HTR-8/SVneo (cell line): ENCODE measurements at places on chromosomes 11 and 22.

DNA sequence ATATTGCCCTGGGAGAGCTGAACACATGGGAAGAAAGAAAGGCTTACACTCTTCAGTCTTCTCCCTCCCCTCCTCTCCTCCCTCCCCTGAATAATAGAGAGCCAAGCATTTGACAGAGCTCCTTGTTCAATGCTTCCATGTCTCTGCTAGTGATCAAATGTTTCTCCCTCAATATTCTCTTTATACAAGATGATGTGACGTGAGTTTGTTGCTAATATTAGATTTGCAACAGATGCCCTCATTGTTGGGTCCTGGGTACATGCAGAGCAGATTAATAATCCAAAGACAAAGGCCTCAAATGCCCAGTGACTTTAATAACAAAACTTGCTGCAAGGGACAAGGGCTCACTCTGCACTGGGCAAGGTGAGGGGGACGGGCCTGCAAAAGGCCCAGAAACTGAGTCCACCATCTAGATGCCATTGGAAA is 7.1 kb upstream of the ENDOD1 start:
- no peak for DNase-seq

- DNase-seq, result no peak
These were observed 782 bp upstream of the OSBPL5 start for GRCh38 chr11:3165916-3166267.

GRCh38 chr11:88169881-88170280 is 5.4 kb downstream of the RAB38 start:
- DNase-seq, result no peak

DNA sequence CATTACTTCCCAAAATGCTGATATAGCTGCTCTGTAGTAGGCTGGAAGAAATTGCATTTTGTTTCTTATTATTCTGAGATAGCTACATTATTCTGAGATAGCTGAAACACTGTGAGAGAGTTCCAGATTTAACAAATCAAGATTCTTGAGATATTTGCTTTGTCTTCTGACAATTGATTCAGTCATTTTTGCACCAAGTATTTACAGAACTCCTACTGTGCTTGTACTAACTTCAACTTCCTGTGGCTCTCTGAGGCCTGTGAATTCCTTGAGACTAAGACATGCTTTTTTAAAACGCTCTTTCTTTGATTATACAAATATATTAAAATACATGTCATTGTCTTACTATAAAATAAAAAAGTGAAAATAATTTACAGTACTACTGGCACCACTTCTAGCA is 52.7 kb downstream of the USP47 start:
- DNase-seq, result no peak

DNA sequence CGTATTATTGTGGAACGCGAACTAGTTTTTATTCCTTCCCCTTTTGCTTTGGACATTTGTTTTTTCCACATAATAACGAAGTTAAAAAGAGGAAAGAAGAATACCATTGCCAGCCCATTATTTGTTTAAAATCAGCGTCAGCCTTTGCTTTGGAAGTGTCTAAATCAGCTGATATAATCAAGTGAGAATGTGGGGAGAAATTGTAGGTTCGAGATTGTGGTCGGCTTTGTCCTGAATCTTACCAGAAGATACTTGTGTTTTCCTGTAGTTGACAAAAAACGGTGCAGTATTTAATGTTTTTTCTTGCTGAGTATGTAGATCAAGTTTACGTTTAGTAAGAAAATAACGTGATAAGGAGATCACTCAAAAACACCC is 935 bp downstream of the ZNF143 start:
- DNase-seq, result no peak

DNA sequence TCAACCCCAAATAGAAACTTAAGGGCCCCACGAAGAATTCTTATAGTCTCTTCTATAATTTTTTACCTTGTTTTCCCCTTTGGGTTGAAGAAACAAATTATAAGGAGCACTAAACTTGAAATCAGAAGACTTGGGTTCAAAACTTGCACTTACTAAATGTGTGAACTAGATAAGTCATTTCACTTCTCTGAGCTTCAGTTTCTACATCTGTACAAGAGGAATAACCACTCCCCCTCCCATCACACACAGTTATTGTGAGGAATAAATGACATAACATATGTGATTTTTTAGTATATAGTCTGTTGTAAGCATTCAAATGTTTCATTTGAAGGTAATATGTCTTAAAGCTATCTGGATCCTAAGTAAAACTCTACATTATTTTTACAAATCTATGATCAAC is 78.8 kb downstream of the LIF start:
- DNase-seq, result no peak

DNA sequence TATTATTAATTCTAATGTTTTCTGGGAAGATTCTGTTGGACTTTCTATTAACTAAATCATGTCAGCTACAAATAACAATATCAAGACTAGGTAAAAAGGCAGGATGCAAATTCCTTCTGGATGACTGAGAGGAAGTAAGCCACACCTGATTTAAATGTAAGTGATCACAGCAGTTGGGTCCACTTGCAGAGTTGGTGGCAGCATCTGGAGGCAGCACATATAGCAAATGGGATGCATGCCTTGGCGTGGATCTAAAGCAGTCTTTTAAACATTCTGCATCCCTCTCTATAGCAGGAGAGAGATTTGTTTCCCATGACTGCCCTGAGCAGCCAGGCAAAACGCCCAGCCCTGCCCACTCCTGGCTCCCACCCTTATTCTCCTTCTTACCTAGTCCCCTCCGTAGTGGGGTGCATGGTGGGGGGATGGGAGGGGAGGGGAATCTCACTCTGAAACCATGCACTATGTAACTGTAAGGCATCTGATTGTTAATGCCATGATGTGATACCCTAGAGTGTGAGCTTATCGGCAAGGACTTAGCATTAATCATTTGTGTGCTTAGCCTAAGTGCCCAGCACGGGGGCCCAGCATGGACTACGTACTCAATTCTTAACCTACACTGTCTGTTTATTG is 130.3 kb downstream of the EFCAB6 start:
- DNase-seq, result no peak

DNA sequence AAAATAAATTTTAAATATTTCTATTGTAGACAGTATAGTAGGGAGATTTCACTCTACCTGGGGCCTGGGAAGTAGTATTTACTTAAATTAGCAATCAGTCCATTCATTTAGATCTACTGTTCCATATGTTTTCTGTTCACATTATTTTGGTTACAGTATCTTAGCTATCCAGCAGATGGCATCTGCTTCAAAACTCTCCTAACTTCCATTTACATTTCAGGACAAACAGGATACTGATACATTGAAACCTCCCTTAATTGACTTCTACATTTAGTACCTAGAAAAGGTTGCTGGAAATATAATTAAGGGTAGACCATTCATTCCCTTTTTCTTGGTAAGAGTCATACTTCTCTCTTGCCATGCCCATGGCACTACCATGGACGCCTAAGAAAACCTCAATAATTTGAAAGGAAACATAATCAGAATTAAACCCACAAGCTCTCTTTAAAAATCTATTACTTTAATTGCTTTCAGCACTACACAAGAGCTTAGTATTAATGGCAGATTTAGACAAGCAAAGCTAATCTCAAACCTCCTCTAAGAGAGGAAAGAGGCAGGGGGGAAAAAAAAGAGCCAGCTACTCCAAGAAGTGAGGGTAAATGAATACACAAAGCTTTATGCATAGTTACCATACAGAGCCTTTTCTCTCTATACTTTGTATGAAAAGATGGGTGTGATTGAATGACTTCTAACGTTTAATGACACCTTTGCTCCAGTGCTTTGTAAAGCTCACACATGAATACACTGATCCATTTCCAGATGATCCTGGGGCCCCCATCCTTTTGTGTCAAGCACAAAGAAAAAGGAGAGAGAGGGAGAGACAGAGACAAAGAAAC is 131.2 kb upstream of the MTMR2 start:
- DNase-seq, result peak; percentile 44

DNA sequence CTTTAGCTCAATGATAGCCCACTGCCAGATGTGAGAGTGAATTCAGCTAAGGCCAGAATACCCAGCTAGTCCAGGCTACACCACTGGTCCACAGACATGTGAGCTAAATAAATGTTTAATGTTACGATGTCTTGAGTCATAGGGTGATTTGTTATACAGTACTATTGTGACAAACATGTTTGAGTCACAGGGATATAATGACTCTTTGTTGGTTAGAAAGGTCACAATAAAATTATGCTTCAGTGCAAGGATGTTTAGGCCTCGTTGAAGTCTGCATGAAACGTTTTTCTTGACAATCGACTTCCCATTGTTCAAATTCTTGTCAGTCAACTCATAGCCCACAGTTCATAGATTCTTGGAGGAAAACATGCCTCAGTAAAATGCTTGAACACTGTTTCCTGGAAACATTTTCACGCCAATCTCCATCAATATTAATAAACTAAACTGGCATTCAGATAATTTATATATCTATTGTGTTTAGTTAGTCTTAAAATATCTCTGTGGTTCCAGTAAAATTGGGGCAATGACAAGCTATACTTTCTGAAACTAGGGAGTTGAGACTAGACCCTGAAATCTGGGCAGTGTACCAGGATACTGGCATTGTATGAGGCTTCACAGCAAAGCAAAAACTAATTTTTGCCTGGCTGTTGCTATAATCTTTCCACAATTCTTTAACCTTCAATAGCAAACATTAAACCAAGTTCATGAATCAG is 650.8 kb upstream of the KIRREL3 start:
- DNase-seq, result no peak

- DNase-seq, result no peak
These were observed 48.8 kb upstream of the CARS1 start for GRCh38 chr11:3105791-3106735.

DNA sequence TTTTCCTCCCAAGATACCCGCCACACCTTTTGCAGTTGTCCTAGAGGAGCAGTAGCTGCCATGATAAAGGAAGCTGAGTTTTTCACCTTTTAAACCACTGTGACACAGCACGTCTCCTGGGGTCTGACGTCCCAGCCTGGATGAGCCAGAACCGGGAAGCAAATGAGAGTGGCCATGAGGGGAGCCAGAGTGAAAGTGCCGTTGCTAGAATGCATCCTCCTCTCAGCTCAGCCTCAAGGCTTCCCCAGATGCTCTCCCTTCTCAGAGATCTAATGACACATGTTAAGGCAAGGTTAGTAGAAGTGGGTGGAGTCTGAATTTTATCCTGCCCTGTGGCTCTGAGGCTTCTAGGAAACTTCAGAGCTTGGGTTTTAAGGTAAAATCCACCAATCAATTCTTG is 23.4 kb upstream of the HTR3A start:
- DNase-seq, result no peak

GRCh38 chr11:120527111-120527761 is 15.7 kb downstream of the GRIK4 start:
- DNase-seq, result no peak

- DNase-seq, result no peak
These were observed 8.9 kb upstream of the SAMM50 start for GRCh38 chr22:43946384-43946667.
